ENCODE measurements at places on chromosomes 3 and 15.

GRCh38 chr3:128561504-128561903 is 68.5 kb upstream of the GATA2 start:
- DNase-seq, result no peak

GRCh38 chr3:73513260-73513659 is 111.5 kb downstream of the PDZRN3 start:
- DNase-seq, result no peak

DNA sequence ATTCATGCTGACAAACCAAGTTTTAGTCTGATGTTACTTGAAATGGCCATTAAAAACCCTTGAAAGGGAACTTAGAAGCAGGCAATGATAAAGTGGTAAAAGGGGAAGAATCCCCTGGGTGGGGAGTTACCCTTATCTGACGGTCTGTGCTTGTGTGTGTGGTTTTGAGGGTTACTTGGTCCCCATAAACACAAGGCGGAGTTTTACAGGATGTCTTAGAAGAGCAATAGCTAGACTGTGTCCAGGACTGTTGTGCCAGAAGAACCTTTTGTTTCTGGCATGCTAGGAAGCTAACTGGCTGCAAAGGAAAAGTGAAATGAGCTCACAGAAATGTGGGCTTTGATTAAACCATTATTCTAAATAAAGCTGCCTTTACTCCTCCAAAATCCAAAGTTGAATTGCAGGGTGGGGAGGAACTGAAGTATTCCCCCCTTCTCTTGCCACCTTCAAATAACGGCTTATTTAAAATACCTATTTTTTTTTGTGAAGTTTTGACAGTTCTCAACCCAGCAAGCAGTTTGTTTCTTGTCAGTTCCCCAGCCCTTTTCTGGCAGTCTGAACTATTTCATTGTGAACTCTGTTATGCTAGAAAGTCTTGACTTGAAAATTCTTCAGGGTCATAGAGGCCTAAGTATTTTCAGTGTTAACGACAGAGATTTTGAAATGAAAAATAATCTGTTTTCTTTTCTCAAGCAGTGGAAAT is 443.5 kb downstream of the OTOL1 start:
- no peak for DNase-seq

- no peak for DNase-seq
These were observed 25.7 kb downstream of the FSTL1 start for GRCh38 chr3:120424976-120425570.

DNA sequence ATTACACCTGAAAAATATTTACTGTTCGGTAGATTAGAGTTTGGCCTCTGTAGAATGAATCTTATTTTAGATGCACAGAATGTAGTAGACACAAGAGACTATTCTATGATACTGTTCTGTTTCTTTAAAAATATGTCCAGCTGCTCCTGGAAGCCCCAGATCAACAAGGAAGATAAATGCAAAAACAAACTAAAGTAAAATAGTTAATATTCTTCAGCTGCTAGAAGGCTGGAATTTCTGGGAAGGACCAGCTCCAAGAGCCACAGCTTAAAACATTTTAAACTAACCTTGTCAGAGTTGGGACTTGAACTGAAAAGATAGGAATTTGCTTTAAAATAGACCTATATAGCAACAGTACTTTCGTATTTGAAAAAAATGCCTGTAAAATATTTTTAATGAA is 277.9 kb downstream of the PTPRG start:
- DNase-seq, result no peak

DNA sequence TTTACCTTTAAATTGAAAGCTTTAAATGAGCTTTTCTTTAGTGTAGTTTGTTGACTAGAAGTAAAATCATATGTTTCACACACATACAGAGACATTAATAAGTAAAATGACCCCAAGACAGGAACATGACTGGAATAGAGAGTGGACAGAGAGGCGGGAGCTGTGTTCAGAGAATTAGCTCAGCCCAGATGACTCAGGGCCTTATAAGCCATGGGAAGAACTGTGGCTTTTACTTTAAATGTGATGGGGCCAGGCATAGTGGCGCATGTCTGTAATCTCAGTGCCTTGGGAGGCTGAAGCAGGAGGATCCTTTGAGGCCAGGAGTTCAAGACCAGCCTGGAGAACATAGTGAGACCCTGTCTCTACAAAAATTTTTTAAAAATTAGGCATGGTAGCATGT is 26.7 kb downstream of the SACM1L start:
- DNase-seq, result no peak

DNA sequence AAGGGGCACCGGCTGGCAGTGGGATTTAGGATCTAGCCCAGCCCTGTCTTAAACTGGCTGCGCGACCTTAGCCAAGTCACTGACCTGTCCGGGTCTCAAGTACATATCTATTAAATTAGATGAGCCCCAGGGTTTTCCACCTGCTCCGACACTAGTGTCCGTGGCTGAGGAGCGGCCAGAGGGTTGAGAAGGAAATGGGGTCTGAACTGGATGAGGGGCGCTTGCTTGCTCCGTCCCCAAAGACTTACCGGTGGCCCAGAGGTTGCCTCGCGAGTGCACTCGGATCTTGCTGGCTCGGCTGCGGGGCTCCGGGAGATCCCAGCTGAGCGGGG is 285 bp downstream of the NMB start:
- DNase-seq, result no peak

GRCh38 chr3:166444756-166445155 is 607.5 kb upstream of the BCHE start:
- no peak for DNase-seq
